ENCODE measurements at places on chromosomes 2 and 18. TPM values are rescaled to one million over a fixed set of nuclear protein-coding genes. Genes with fewer than 3 reads are reported as not detected.

GRCh38 chr2:37394796-37395555 is 50.5 kb downstream of the QPCT start:
- DNase-seq = no peak

DNA sequence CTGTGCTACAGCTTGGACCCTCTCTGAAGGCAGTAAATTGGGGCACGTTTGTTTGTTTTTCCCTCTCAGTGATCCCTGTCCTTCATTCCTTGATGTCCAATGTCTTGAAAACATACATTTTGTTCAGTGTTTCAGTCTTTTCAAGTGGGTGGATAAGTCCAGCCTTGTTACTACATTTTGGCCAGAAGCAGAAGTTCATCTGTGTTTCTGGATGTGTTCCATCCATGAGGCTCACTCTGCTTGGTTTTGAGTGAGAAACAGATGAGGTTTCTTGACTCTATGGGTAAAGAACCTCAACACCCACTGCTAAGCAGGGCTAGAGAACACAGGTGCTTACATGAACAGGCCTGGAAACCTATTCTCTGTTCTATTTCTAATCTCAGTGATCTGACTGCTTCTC is 74.5 kb upstream of the RFX8 start:
- no peak for DNase-seq

GRCh38 chr2:134985061-134985460 is 62.2 kb downstream of the MAP3K19 start:
- DNase-seq = no peak

DNA sequence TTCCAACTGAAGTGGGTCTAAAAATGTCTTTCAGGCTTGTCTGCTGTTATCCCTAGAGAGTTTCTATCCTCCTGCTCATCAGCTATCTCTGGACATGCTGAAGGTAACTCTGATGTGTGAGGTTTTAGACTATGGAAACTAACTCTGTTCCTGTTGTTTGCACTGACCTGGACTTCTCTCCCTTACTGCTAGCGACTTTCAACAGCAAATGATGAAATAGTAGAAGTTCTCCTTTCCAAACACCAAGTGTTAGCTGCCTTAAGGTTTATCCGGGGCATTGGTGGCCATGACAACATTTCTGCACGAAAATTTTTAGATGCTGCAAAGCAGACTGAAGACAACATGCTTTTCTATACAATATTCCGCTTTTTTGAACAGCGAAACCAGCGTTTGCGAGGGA is 26.9 kb downstream of the RMC1 start:
- no peak for DNase-seq

GRCh38 chr18:78422336-78422735 is 557.3 kb upstream of the SALL3 start:
- no peak for DNase-seq

- peak; percentile 46 for DNase-seq
Observed at GRCh38 chr18:23422751-23423418, 30.2 kb upstream of the RIOK3 start.

DNA sequence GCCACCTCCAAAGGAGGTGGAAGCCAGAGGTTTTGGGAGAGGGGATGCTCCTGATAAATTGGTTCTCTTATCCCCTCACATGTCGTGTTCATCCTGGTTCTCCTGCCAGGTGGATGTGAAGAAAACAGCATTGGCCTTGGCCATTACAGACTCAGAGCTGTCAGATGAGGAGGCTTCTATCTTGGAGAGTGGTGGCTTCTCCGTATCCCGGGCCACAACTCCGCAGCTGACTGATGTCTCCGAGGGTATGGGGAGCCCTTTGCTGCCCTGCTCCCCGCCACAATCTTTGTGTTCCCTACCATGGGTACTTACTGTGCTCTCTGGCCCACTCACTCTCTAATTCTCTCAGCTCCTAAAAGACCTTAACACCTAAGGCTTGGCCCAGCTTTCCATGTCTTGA is 3.5 kb downstream of the RETREG2 start:
- no peak for DNase-seq

- DNase-seq = no peak
Observed at GRCh38 chr2:44766777-44767176, 174.7 kb upstream of the SIX3 start.

GRCh38 chr2:54103454-54104314 is 11.7 kb upstream of the ACYP2 start:
- DNase-seq = peak; percentile 32

DNA sequence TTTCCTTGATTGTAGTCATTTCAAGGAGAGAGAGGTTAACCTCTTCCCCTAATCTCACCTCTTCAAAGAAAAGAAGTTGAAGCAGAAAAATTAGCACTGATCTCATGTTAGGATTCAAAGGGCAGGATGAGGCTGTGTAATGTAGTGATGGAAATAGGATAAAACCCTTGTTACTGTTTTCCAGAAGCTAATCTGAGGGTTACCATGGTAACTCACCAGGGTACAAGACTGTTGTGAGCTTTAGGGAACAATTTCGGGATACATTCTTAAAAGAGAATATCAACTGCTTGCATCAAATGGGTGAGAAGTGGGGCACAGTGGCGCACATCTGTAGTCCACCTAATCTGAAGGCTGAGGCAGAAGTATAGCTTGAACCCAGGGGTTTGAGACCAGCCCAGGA is 64.9 kb upstream of the SLC39A10 start:
- no peak for DNase-seq

GRCh38 chr2:137939026-137939425 is 25.2 kb upstream of the HNMT start:
- no peak for DNase-seq

- no peak for DNase-seq
Observed at GRCh38 chr2:40201425-40201824, 250.5 kb downstream of the SLC8A1 start.

Gene ALLC
- total RNA-seq = not detected

Gene NCKAP5
- 28.7 TPM for total RNA-seq

Measured in fibroblast of villous mesenchyme (primary cell).